Stimulated activated CD4-positive, alpha-beta T cell treated with anti-CD3 and anti-CD28 coated beads, Interleukin-4, amount 100 ng/mL, for 1 hour (primary cell): ENCODE measurements at places on chromosomes 1 and 21.

GRCh38 chr1:58931756-58932155 lies 147.9 kb upstream of the JUN start:
- DNase-seq: no peak

GRCh38 chr1:154809436-154810413 lies 60.4 kb downstream of the KCNN3 start:
- no peak for DNase-seq

GRCh38 chr1:193707271-193708021 lies 521.0 kb upstream of the B3GALT2 start:
- DNase-seq: no peak

- no peak for DNase-seq
These were observed 44.2 kb upstream of the ZNF326 start for GRCh38 chr1:89950703-89951102.

DNA sequence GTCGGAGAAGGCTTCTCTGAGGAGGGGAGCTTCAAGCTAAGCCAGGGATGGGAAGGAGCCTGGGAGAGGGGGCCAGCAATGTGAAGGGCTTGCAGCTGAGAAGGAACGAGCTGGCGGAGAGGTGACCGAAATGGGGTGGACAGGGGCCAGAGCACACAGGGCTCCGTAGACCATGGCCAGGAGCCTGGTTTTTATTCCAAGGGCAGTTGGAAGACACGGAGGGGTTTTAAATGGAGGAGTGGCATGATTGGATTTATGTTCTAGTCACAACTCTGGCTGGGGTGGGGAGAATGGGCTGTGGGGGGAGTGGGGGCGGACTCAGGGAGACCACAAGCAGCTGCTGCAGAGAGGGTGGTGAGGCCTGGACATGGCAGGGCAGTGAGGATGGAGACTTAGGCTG lies 5.1 kb upstream of the EPS8L3 start:
- no peak for DNase-seq

GRCh38 chr1:19484338-19484797 lies 971 bp downstream of the CAPZB start:
- DNase-seq: peak; percentile 42

GRCh38 chr1:201771466-201771865 lies 57.5 kb upstream of the IPO9 start:
- DNase-seq: no peak

DNA sequence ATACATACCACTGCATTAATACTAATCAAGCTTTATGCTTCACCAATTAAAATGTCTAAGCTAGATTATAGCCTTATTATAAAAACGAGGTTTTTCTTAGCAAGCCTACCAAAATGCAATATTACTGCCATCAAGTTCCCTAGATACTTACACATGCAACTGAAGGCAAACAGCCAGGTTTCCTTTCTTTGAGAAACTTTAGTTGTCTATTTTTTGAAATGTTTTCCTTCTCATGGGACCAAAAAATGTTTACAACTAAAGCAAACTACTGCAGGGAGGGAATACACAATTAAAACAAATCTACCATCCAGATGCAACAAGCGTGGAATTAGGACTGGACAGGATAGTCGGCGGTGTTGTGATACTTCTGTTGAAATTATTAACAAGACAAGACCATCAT lies 1.3 kb downstream of the ZNF644 start:
- DNase-seq: no peak

GRCh38 chr1:23800400-23801337 lies at the start of gene GALE:
GALE (minus strand) TSS chr1:23800754; CDS start chr1:23799007, 1,747 bp downstream.
- peak; percentile 98 for DNase-seq

DNA sequence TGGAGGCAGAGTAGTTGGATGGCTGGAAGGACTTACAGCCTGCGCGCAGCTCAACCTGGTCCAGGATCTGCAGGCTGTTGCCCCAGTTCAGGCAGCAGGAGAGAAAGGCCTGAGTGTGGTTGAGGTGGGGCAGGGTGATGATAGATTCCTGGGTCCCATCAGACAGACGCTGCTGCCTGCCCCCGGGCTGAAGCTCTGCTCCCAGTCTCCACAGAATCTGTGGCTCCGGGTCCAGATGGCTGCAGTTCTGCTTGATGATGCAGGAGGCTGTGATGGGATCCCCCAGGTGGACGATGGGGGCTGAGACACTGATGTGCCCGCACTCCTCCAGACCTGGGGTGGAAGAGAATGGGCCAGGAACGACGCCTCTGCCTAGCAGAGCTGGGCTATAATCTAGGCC lies 7.4 kb downstream of the CSF3R start:
- no peak for DNase-seq

DNA sequence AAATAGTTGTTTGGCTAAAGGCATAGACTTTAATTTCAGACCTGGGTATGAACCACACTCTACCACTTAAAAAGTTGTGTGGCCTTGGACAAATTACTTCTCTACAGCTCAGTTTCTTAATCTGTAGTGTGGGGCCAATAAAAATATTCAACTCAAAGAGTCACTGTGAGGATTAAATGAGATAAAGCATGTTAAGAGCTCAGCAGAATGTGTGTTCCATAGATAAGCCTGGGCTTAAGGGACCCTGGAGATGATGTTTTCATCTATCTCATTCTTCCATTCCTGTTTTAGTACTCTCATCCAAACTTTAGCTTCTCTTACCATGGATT lies 17.7 kb downstream of the S100A10 start:
- DNase-seq: no peak

GRCh38 chr1:121519042-121519755 lies 334.4 kb downstream of the SRGAP2C start:
- DNase-seq: peak; percentile 82

DNA sequence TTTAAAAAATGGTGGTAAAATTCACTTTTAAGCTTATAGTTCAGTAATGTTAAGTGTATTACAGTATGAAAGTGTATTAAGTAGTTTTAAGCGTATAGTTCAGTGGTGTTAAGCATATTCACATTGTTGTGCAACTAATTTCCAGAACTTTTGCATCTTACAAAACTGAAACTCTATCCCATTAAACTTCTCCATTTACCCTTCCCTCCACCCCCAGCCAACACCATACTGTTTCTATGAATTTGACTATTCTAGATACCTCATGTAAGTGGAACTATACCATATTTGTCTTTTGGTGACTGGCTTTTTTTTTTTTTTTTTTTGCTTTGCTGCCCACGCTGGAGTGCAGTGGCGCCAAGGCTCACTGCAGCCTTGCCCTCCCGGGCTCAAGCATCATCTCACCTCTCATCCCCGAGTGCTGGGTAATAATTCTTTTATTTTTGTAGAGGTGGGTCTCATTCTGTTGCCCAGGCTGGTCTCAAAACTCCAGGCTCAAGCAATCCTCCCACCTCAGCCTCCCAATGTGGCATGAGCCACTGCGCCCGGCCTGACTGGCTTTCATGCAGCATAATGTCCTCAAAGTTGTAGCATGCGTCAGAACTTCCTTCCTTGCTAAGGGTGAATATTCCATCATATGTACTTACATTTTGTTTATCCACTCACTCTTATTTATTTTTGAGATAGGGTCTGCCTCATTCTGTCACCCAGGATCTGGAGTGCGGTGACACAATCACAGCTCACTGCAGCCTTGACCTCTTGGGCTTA lies 45.1 kb upstream of the BMP8B start:
- no peak for DNase-seq

DNA sequence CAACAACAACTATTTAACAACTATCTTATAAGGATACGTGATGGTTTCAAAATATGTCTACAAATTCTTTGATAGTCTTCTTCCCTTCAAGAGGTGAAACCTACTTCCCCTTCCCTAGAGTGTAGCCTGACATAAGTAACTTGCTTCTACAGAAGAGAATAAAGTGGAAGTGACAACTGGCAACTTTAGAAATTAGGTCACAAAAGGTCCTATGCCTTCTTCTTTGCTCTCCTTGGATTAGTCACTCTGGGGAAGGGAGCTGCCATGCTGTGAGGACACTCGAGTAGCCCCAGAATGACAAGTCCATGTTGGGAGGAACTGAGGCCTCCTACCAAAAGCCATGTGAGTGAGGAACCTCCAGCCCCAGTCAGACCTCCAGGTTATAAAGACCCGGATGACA lies 19.2 kb downstream of the EFCAB14 start:
- DNase-seq: no peak

GRCh38 chr1:150555971-150556865 lies 7.0 kb downstream of the ADAMTSL4 start:
- DNase-seq: no peak

DNA sequence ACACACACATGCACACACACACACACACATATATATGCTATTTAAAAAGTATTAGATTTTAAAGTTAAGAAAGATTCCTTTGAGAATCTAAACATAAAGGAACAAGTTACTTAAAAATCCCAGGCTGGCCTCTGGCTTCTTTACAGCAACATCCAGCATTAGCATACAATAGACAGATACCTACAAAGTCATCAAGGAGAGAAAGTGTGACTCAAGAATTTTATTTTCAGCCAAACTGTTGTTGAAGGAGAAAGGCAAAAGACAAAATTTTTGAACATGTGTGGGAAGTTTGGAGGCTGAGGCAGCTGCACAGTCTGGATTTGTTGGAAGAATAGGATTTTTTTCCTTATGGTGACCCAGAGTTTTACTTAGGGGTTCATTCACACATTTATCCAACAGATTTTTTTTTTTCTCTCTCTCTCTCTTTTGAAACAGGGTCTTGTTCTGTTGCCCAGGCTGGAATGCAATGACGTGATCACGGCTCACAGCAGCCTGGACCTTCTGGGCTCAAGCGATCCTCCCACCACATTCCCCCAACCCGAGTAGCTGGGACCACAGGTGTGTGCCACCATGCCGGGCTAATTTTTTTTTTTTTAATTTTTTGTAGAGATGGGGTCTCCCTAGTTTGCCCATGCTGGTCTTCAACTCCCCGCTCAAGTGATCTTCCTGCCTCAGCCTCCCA lies 24.0 kb upstream of the SPOCD1 start:
- no peak for DNase-seq

DNA sequence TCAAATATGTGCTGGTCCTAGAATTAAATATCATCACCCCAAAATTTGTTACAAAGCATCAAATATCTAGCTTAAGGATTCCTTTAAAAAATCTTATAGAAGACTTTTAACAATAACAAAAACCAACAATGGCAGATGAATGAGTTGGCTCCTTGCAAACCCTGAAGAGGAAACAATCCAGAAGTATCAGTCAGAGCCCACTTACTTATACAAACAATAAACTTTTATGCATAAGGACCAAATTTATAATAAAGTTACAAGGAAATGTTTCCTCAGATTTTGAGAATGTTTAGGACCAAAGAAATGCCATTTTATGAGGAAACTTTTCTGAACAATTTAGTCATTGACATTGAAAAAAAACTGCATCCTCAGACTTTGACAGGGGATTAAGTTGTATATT lies 52.7 kb downstream of the LPAR3 start:
- no peak for DNase-seq

GRCh38 chr1:31717341-31717740 lies 13.5 kb upstream of the COL16A1 start:
- DNase-seq: no peak

DNA sequence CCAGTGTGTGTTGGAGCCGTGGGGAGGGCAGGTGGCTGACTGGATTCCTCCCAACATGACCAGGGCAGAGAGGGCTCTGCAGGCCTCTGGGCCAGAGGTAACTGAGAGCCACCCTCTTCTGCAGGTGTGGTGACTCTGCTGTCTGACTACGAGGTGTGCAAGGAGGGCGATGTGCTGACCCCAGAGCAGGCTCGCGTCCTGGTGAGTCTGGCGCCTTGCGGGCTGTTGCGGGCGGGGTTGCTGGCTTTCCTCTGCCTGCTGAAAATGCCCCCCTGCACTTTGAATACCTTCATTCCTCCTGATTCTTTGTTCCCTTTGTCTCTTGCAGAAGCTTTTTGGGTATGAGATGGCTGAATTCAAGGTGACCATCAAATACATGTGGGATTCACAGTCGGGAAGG lies 6.7 kb downstream of the MRTO4 start:
- DNase-seq: no peak

- DNase-seq: no peak
These were observed at the start of gene CFAP45 for GRCh38 chr1:159900086-159900680. CFAP45 (minus strand) TSS chr1:159900165; CDS start chr1:159900098, 67 bp downstream.

DNA sequence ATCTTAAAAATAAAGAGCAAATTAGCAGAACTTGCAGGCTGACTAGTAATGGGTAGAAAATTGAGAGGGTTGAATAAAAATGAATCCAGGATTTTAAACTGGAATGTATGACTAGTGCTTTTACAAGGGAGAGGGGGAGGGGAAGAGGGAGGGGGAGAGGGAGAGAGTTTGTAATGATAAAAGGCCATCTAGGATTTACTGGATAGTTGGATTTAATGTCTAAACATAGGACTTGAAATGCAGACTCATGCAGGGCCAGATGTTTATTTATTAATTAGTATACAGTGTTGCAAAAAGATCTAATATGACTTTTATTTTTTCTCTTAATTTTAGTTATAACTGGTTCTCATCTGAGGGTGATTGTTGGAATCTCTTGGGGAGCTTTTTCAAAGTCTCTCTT lies 4.3 kb downstream of the ZNF326 start:
- DNase-seq: no peak

DNA sequence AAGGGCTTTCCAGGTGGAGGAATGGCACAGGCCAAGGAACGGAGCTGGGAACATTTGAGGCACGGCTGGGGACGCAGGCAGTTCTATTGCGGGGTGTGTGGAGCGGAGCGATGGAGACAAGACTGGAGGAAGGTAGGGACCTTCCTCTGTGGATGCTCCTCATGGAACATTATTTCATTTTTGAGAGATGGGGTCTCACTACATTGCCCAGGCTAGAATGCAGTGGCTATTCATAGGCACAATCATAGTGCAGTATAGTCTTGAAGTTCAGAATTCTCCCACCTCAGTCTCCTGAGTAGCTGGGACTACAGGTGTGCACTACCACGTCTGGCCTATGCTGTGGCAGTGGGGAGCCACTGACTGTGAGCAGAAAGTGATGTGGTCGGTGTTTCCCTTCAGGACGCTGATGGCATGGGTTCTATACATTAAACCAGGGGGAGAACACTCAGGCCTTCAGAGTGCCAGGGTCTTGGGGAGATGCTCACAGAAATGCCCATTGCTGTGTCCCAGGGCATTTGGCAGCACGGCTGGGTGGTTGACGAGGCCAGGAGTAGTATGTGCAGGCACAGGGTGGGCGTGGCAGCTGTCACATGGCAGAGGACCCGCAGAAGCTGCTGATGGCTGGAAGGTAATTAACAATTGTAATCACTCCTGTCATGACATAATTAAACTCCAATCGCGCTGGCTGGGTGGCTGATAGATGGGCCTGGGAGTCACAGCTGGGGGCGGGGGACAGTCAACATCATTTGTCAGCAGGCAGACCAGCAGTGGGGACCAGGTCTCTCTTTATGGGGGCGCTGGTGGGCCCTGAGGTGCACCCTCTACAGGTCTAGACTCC lies 40.8 kb upstream of the ACOT11 start:
- DNase-seq: no peak

DNA sequence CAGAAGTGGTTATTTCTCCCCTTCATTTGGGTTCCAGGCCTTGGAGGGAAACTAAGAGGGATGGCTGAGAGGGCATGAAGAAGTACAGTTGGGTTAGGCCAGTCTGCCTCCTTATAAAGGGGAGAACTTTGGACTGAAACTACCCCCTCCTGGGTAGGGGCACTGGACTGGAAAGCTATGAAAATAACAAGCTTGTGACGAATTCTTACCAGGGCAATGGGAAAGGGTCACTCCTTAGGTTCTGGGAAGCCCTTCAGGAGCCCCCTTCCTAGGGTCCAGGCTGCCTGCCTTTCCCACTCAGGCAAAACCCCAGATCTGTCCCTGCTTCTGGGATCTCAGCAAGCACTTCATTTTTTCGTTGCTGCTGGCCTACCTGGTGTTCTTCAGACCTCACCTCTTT lies 9.8 kb upstream of the P3R3URF start:
- no peak for DNase-seq
